ENCODE measurements at places on chromosomes 4 and X.
A peak's percentile ranks its signal among the peaks of the same experiment; 100 is the strongest.

- DNase-seq: no peak
Observed at GRCh38 chr4:40065010-40065409, 8.4 kb downstream of the N4BP2 start.

DNA sequence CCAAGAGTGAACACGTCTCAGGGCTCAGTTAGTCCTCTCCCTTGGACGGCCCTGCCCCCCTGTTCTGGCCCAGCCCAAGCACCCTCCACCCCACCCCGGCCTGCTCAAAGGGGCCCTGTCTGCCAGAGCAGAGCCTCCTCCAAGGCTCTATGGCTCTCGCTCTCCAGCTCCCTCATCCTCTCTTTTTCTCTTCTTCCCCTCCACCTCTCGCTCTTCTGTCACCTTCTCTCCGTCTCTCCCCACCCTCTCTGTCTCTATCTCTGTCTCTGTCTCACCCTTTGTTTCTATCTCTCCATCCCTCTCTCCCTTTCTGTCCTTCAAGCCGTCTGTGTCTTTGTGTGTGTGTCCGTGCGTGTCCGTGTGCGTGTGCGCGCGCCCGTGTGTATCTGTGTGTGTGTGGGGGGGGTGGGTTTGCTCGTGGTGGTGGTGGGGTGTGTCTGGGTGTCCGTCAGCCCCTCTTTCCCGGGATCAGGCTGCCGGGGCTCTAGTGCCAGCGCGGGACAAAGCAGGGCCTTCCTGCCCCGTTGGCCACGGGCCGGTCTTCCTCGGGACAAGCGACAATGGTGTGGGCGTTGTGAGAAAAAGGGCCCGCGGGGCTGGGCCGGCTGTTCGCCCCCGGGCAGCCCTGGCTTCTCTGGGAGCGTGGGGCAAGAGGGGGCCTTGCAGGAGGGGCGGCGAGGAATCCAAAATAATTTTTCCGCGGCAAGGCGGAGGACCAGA is 8.7 kb downstream of the FRG2 start:
- DNase-seq: no peak

GRCh38 chr4:119536572-119537528 is 91.8 kb downstream of the PDE5A start:
- no peak for DNase-seq

DNA sequence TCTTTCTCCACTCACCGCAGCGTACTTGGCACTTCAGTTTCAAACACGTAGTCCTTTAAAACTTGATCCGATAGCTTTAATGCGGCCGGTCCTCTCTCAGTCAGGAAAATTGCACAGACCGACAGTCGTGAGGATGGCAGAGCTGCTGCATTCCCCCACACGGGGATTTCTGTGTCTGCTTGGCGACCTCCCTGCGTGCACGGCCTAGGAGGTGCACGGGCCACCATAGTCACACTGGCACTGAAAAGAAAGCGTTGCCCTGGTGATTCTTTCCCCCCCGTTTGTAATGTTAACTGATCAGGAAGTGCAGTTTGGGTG is 10.3 kb downstream of the AKAP17A start:
- DNase-seq: no peak

DNA sequence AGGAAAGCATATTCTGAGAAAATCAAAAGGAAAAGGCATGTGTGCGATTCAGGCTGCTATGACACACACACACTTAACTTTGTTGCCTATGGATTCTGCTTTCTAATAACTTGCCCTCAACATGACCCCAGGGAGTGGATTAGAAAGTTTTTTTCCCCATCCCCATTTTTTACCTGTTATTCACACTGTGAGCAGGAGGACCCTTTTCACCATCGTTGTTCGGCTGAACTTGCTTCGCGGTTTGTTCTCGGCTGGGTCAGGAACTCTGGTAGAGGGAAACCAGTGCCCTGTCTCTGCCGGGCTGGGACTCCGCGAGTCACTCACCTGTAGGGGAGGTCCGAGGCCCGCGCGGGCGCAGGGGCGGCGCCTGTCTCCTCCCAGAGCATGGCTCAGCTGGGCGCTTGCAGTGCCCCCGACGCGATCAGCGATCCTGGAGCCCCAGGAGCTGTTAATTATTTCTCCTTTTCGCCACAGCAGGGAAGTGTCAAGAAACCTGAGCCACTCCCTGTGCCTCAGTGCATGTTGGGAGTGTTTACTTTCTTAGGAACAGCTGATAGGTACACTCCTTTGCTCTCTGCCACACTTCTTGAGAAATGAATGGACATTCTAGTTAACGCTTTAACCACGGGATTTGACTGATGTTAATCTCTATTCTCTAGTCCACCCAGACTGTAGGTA is at the start of gene RASSF6:
RASSF6 (minus strand) TSS at position 322 of the 678 bp plus-strand sequence. CDS start 8,641 bp downstream, outside the sequence.
- DNase-seq: no peak

GRCh38 chrX:41956027-41956426 is 32.7 kb upstream of the CASK start:
- no peak for DNase-seq

DNA sequence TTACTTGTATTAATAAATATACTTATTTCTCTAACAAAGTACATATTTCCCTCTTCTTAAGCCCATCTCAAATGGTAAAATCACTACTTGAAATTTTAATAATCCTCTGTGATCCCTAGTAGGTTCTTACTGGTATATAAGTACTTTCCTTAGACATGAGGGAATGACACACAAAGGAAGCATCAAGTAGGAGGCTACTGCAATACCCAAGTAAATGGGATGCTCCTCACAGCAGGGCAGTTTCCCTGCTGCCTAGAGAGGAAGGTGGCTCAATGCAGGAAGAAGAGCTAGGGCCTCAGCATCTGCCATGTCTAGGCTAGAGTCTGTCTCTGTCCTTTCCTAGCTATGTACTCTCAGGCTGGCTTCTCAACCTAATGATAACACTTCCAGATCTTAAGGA is 122.1 kb upstream of the DIPK2B start:
- DNase-seq: no peak

DNA sequence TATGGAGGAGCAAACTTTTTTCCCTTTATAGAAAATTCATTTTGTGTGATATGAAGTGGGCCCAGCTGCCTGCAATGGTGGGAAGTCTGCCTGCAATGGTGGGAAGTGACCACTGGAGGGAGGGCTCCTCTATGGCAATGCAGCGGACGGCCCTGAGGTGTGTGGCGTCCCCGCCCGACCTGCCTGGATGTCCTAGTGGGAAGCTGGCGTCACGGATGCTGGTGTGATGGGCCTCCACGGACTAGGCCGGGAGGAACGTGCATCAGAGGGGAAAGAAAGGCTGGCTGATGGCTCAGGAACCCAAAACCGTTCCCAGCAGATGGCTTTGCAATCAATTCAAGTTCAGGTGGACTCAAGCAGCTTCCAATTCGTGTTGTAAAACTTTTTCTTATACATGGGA is 177.9 kb downstream of the AFAP1 start:
- peak; percentile 47 for DNase-seq

DNA sequence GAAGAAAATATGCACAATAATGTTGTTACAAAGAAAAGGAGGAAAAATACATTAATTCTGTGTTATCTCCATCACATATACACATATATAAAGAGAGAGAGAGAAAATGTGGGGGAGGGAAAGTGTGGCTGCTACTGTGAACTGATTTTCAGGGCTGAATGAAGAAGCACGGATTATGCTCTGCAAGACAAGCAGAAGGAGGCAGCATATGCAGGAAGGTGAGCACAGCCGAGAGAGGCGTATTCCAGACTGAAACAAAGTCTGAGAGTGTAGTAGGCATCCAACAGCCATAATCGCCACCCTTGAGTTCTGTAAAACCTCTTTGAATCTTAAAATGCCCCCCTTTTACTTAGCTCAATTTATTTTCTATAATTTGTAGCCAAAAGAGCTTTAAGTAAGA is 1081.8 kb upstream of the GRID2 start:
- DNase-seq: no peak

DNA sequence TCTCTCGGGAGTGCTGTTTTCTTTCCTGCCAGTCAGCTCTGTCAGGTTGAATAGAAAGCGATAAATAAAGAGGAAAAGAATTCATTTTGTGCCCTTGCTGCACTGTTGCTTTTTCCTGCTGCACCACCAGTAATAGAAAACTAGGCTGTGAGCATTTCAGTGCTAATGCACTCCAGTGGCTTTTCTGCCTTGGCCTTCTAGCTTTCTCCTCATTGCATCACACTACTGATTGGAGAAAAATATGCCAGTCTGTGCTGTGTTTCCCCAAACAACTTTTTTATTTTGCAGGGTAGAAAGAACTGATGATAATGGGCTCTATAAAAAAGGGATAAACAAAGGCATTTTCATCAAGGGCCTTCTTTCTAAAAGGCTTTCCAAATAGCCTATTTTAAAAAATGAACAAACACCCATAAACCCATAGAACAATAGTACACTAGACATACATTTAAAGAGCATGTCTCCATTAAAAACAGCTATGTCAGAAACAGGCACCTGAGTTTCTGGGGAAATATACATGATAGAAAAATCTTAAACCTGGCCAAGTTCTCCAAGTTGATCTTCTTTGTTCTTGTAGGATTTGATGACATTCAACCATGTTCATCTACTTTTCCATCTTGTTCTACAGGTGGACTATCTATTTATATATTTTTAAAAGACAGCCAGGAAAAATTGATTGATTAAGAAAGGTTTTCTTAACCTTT is 86.3 kb downstream of the GPRIN3 start:
- DNase-seq: no peak

DNA sequence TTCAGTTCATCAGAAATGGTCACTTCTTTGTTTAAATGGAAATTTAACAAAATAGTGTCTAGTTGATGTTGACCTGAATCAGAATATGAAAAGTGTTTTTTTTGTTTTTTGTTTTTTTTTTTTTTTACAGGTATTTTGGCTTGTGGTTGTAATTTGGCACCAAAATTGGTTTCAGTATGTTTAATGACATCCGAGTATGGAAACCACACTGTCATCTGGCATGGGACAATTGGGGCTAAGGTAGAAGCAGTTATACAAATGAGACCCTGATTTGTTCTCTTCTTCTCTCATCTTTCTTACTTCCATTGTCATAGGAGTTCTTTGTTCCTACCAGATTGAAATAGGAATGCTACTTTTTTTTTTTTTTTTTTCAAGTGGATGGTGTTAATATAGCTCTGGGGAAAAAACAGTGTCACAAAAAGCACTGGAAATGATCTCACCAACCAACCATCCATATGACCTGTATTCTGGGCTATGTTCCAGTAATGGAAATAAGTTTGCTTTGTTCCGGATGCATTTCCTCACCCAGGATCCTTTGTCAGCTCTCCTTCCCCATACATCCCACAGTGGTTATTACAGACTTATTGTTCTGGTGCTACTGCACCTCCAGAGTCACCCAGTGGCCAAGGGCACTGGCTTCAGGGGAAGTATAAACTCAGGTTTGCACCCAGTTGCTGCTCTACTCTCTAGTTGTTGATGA is 95.8 kb downstream of the ATXN3L start:
- DNase-seq: no peak

DNA sequence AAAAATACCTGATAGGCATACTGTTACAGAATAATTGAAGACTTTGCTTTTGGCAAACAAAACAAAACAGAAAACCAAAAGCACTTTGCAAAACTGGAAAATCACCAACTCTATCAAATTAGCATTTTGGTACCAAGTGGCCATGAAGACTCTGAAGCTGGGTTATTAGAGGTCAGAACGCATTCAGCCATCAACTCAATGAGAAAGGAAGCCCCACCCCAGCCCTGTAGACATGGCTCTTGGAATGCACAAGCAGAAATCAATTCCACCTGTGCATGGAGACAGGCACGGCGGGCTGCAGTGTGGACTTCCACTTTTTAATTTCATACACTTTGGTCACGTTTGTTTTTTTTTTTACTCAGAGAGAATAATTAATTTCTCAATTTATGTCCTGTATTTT is 93.6 kb upstream of the DHX15 start:
- DNase-seq: no peak
